Endothelial cell of umbilical vein (primary cell): ENCODE measurements at places on chromosomes 5 and 9. TPM values are rescaled to one million over a fixed set of nuclear protein-coding genes. Genes with fewer than 3 reads are reported as not detected.

- no peak for DNase-seq
Observed at GRCh38 chr5:77900691-77901090, 124.6 kb upstream of the TBCA start.

DNA sequence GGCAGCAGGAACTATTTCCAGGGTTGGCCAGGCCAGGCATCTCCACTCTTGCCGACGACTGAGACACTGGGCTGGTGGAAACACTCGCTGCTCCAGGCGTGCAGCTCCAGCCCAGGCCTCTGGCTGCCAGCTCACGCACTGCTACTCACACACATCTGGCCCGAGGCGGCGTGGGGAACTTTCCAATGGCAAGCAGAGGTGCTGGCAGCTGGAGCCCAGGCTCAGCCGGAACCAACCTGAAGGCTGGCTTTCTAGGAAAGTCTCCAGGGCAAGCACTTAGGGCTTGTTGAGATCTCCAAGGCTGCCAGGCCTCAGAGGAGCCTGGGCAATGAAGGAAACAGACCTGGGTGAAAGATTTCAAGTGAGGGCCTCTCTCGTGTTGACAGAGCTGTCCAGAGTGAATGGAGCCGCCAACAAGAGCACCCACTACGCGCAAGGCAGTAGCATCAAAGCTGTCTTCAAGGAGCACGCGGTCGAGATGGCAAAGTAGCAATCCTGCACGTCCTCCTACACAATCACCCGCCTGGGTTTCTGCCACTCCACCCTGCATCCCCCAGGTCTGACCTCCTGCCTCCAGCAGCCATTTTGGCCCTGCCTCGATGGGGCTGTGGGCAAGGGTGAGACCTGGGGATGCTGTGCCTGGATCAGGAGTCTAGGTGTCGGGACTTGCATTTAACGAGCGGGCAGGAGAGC is 14.4 kb downstream of the SH3PXD2B start:
- no peak for DNase-seq

DNA sequence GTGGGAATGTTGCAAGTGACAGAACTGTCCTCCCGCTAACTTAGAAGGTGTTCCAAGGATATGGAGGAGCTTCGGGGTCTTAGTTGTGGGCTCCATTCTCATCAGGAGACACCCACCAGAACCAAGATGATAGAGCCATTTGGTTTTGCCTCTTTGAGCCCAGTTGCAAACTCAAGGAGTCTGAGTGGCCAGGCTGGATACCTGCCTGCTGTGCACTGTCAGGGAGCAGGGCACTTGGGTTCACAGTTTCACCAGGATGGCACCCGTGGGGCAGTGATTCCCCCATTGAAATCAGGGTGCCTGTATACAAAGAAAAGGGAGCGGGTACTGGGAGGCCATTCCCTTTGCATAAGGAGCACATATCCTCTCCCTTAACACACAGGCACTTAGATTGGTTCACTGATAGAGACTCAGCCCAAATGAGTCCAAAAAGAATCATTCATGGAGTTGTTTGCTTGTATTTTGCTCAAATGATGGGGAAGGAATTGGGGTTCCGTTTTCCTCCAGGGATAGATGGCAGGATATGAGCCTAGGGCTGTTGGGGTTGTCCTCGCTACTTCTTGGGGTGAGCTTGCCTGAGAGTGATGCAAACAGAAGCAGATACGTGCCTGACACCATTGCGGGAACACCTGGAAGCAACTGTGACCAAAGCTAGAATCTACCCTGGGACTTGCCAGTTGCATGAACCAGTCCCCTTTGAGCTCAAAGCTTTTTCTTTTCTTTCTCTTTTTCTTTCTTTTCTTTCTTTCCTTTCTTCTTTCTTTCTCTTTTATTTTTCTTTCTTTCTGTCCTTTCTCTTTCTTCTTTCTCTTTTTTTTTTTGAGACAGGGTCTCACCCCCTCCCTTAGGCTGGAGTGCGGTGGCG is 1.3 kb upstream of the PRR7 start:
- no peak for DNase-seq

- DNase-seq: no peak
Observed at GRCh38 chr9:111484572-111484894, 350 bp upstream of the ECPAS start.

GRCh38 chr5:80959138-80959537 is 1.0 kb upstream of the RASGRF2 start:
- no peak for DNase-seq

GRCh38 chr5:53557386-53557785 is 3.1 kb upstream of the NDUFS4 start:
- DNase-seq: no peak

DNA sequence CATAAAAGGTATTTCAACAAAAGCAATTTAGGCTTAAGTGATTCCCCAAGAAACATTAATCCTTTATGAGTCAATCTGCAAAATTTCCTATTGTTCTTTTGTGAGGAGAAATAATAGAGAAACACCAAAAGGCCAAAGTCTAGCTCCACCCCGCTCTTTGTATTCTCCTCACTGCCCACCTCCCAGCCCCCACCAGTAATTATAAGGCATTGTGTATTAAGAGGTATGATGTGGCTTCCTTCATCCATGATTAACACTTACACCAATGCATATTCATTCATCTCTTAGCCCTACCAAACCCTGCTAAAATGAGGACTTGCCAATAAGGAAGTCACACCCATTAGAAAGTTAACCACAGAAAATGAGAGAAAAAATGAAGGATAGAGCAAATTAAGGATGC is 105.3 kb upstream of the SPATA31D4 start:
- peak; percentile 71 for DNase-seq

PCDHB5 gene
- total RNA-seq: 0.27 and 0.28 TPM in 2 replicates

DRD1 gene
- total RNA-seq: not detected in 2 replicates

PCDHA1 gene
- total RNA-seq: not detected in 2 replicates

MLANA gene
- total RNA-seq: not detected in 2 replicates

SEMA5A gene
- 0.04 TPM in 1 of 2 replicates, not detected in the other for total RNA-seq

ADRA1B gene
- 0.21 TPM in 1 of 2 replicates, not detected in the other for total RNA-seq

KIF27 gene
- total RNA-seq: 3.2 and 3.5 TPM in 2 replicates

IFNA13 gene
- not detected in 2 replicates for total RNA-seq

ANKDD1B gene
- 0.65 and 0.71 TPM in 2 replicates for total RNA-seq
